ENCODE measurements at places on chromosomes 12 and 14. TPM values are rescaled to one million over a fixed set of nuclear protein-coding genes. Genes with fewer than 3 reads are reported as not detected.

Gene EML5
- polyA plus RNA-seq: 3.0 TPM

Gene GALNT9
- 0.04 TPM for polyA plus RNA-seq

Gene CD69
- polyA plus RNA-seq: not detected

Gene NABP2
- 46.9 TPM for polyA plus RNA-seq

Gene PLEKHG7
- 0.05 TPM for polyA plus RNA-seq

Gene ANKRD33
- polyA plus RNA-seq: not detected

Gene LMO3
- 2.0 TPM for polyA plus RNA-seq

Gene TPPP2
- polyA plus RNA-seq: not detected

Gene GZMB
- polyA plus RNA-seq: not detected

Gene PLEKHD1
- polyA plus RNA-seq: not detected

Gene SDS
- polyA plus RNA-seq: not detected

Gene TUNAR
- not detected for polyA plus RNA-seq

Gene RERGL
- not detected for polyA plus RNA-seq

Gene CELA1
- polyA plus RNA-seq: 0.79 TPM

Gene TESPA1
- not detected for polyA plus RNA-seq
